ENCODE measurements at places on chromosomes 4 and X. TPM values are rescaled to one million over a fixed set of nuclear protein-coding genes. Genes with fewer than 3 reads are reported as not detected.

ZNF157 gene
- total RNA-seq = 0.79 TPM

PAGE1 gene
- not detected for total RNA-seq

TRAM1L1 gene
- not detected for total RNA-seq

S100G gene
- total RNA-seq = not detected

PAGE2B gene
- total RNA-seq = 0.70 TPM

CCKAR gene
- not detected for total RNA-seq

RNF150 gene
- 0.02 TPM for total RNA-seq

ETDA gene
- not detected for total RNA-seq

HPGDS gene
- not detected for total RNA-seq

ZIC3 gene
- total RNA-seq = not detected

GPM6B gene
- 0.14 TPM for total RNA-seq

MSANTD1 gene
- 0.69 TPM for total RNA-seq

CABS1 gene
- not detected for total RNA-seq

F8A1 gene
- 7.9 TPM for total RNA-seq

GRPR gene
- not detected for total RNA-seq

DRP2 gene
- total RNA-seq = 0.66 TPM

MAGEC3 gene
- not detected for total RNA-seq

KDM5C gene
- 96.5 TPM for total RNA-seq

TENT5D gene
- not detected for total RNA-seq

FAM200B gene
- 9.8 TPM for total RNA-seq

MUC7 gene
- total RNA-seq = not detected

CSAG1 gene
- not detected for total RNA-seq

LUZP4 gene
- not detected for total RNA-seq

SAGE1 gene
- not detected for total RNA-seq

DCAF4L1 gene
- 0.19 TPM for total RNA-seq

ADH6 gene
- not detected for total RNA-seq

XIAP gene
- 22.8 TPM for total RNA-seq

ZNF630 gene
- 1.8 TPM for total RNA-seq

PDGFRA gene
- not detected for total RNA-seq

TMPRSS11B gene
- total RNA-seq = not detected

KLF3 gene
- total RNA-seq = 6.2 TPM

ERCC6L gene
- 11.7 TPM for total RNA-seq

PPP4R3C gene
- not detected for total RNA-seq

FTSJ1 gene
- total RNA-seq = 73.0 TPM

SLC7A11 gene
- 4.4 TPM for total RNA-seq

DCAF8L2 gene
- total RNA-seq = not detected

ADGRG4 gene
- total RNA-seq = not detected

TREX2 gene
- 0.91 TPM for total RNA-seq

KLHL13 gene
- total RNA-seq = 3.5 TPM

GYG2 gene
- not detected for total RNA-seq

ZXDA gene
- total RNA-seq = 3.0 TPM

GPC3 gene
- total RNA-seq = 0.86 TPM

CFAP299 gene
- total RNA-seq = not detected

SLC10A4 gene
- not detected for total RNA-seq

LGI2 gene
- total RNA-seq = not detected

CXorf51B gene
- not detected for total RNA-seq

SPANXC gene
- not detected for total RNA-seq

TMA16 gene
- total RNA-seq = 54.7 TPM

NEUROG2 gene
- total RNA-seq = not detected

SRPX2 gene
- total RNA-seq = not detected

LRAT gene
- not detected for total RNA-seq

APBB2 gene
- total RNA-seq = 1.5 TPM

CT45A10 gene
- not detected for total RNA-seq
